ENCODE measurements at places on chromosomes 5 and 9.

- peak; percentile 20 for DNase-seq
Measured at GRCh38 chr5:141840826-141841360, 37.3 kb downstream of the PCDH1 start.

GRCh38 chr5:51468196-51468595, 84.9 kb downstream of the ISL1 start:
- DNase-seq = no peak

- DNase-seq = no peak
Measured at GRCh38 chr9:123691765-123692303, 238.1 kb downstream of the DENND1A start.

DNA sequence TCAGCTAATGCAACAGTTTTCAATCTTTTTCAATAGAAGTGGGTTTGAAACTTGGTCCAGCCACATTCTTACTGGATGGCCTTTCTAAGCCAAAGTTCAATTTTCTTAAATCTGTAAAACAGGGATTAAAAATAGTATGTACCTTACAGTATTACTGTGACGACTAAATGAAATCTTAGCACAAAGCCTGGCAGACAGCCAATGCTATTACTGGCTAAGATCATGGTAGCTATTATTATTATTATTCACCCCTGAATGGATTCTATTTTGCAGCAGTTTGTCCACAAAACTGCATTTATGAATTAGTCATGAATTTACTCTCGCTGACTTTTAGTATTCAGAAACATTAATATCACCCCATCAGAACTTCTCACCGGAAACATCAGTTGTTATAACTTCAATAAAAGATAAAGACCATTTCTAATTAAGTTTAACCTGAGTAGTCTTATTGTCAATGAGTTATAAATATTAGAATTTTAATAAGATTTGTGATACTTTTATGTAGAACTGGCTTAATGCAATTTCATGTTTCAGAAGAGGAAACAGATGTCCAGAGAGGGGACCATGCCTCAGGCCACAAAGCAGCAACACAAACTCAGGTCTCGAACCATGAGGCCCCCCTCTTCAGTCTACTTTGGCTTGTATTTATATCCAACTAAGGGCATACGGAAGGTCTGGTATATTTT, 468.2 kb downstream of the ARHGEF28 start:
- DNase-seq = no peak

- DNase-seq = no peak
Measured at GRCh38 chr5:142813220-142813619, 43.0 kb downstream of the ARHGAP26 start.

- DNase-seq = peak; percentile 61
Measured at GRCh38 chr5:98827161-98827560, 53.7 kb downstream of the RGMB start.

DNA sequence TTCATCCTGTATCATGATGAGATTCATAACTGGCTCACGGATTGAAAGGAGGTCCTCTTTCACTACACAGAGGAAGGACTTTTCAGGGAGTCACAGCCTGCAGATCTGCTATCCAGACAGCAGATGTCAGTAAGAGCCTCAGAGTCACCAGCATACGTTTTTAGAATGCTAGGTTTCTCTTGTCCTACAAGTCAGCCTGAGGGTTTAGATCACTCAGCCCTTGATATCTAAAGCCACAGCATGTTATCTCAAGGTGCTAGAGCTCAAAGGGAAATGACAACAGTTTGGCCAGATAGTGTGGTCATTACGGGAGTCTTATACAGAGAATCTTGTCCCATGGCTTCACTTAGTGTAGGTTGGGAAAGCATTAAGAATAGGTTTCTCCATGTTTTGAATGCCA, 30.9 kb upstream of the SLC46A2 start:
- peak; percentile 50 for DNase-seq

DNA sequence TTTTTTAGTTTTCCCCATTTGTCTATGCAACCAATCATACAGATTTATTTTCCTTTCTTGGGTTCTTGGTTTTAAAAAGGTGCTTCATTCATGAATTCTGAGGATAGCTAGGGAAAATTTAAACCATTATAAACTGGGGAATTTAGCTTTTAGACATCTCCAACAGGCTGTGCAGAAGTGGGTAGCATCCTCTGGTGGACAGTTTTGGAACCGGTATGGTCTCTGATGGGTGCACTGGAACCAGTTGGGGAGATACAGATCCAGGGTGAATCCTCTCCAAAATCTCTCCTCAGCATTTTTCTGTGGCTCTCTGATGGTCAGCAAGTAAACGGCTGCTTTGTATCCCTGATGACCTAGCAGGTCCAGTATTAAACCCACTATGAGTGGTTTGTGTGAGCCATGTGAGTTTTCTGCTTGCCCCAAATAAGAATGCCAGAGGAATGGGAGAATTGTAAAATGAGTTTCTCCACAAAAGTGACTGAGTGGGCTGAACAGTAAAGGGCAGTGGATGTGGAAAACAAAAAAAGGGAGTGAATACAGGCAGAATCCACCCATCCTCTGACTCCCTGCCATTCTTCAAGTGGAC, 9.1 kb upstream of the DNAJC25 start:
- DNase-seq = peak; percentile 17

DNA sequence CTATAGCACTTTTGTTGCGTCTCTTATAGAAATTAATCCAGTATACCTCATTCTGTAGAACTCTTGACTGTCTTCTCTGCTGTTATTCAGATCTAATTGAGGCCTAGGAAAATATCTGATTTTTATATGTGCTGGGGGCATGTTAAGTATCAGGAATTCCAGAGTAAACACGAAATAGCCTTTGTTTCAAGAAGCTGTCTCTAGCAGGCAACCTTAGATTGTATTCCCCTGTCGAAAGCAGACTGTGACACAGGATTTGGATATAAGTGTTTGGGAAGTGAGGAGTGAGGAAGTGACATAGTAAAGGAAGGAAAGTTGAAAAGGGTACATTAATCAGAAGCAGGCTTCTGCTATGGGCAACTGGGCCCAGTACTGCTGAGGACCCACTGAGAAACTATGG, 72.1 kb upstream of the RASA1 start:
- DNase-seq = no peak

DNA sequence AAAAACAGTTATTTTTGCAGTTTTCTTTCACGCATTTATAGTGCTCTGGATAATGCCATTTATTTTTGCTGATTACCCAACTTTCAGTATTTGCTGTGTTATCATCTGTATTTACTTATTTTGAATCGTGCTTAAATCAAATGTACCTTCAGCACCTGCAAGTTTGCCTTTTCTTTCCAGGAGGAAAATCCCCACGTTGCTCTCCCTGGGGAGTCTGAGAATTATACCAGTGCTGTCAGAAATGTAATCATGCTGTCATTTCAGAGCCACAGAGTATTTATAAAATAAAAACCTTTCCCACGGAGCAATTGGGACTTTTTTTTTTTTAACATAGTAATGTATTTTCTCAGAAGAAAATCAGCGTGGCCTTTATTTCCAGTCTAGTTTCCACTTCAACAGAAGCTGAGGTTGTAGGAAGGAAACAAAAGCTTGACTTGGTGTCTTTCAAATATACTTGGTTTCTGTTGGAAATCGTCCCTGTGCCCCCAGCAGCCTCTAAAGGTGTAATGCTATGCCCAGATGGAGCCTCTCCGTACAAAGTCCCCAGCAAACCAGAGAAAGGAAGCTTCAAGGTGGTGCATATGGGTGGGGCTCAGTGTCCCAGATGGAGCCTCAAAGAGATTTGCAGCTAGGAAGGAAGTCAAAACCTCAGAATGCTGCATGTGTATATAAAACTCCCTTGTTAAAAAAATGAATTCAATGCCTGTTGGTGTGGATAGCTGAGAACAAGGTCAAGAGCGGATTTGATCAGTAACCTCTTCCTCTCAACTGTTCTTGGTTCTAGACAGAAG, 2.1 kb downstream of the GPR150 start:
- DNase-seq = peak; percentile 44

GRCh38 chr9:92720209-92720765, 44.3 kb downstream of the BICD2 start:
- DNase-seq = no peak

DNA sequence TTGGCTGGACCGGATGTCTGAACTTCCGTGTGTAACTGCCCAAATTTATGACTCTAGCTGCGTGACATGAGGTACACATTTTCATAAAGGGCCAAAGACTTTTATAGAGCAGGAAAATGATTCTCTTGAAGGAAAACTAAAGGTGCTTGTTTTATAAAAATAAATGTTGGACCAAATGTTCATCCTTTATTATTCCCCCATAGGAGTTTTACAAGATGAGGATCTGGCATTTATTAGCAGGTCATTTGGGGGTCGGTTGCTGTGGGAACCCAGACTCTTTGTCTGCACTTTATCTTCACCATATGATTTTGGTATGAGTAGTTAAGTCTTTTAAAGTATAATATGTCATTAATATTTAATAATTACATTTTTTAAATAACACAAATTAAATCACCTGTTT, 571.2 kb downstream of the EFNA5 start:
- no peak for DNase-seq

DNA sequence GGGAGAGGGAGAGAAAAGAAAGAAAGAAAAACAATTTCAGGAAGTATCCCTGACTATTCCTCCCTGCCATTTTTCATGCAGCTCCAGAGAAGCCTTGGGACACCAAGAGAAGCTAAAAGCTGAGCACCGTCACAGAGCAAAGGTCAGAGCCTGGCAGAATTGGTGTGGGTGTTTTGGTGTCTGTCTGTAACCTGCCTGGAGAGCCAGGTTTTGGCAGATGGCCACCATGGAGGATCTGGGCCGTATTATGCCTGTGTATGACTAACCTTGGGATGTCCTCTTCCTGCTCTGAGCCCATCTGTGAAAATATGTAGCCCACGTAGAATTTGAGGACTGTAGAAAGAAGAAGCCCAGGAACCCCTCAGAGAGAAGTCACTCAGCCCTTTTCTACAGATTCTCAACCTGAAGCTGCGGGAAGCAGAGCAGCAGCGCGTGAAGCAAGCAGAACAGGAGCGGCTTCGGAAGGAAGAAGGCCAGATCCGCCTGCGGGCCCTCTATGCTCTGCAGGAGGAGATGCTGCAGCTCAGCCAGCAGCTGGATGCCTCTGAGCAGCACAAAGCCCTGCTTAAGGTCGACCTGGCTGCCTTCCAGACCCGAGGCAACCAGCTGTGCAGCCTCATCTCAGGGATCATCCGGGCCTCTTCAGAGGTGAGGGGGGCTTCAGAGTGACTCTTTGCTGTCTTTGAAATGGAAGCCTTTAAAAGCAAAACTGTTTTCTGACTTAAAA, 18.8 kb downstream of the GLE1 start:
- peak; percentile 18 for DNase-seq
